ENCODE measurements at places on chromosomes 2 and 18.
A peak's percentile ranks its signal among the peaks of the same experiment; 100 is the strongest.

DNA sequence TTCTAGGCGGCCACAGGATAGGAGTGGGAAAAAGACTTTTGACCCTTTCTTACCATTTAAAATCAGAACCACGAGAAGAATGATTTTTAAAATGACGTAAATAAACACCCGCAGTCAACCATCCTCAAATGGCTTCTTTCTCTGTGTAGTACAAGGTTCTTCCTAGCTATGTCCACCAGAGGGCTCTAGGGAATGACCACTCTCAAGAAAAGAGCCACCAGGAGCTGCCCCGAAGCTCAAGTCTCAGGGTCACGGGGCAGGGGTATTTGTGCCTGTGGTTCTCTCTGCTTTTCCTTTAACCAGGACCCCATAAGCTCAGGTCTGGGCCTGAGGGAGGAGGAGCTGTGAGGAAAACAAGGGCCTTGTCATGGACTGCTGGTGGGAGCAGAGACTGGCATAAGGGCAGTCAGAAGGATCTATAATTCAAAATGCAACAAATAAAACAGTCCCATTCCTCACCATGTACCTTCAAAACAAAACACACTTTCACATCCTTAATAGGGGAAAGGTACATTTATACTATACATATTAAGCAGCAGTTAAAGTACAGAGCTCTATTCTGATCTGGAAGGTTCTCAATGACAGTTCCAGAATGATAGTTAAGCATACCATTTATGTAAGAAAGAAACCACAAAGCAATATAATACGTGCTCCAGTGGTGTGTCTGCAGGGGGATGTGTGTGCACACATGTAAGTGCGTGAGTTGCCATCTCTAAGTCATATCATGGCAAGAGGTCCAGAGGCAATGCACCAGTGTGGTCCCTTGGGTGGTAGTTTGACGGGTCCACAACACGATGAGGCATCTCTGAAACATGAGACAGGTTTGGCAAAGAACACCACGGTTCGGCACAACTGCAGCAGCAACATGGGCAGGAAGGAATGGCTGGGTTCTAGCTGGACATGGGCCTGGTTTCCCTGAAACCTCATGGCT, 18.6 kb downstream of the LYPD1 start:
- no peak for DNase-seq

DNA sequence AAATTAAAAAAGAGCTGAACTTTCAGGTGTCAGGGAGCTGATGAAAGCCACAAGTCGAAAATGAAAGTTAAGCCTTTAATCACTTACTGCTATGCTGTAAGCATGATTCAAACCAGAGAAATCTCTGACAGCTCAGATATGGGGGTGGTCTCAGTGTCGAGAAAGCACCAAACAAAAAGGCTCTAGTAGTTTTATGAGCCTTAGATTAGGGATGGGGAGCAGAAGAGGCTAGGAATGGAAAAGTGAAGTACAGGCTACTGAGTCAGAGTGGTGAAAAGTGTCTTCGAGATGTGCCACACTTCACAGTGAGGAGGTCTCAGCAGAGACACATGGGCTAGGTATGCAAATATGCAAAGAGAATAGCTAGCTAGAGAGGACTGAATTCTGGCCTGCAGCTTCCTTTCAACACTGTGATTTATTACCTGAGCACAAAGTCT, 482.2 kb downstream of the SPAG16 start:
- no peak for DNase-seq

- DNase-seq, result no peak
Measured at GRCh38 chr2:207284556-207285472, 119.1 kb upstream of the KLF7 start.

- DNase-seq, result peak; percentile 44
Measured at GRCh38 chr2:201254081-201254730, 6.1 kb upstream of the CASP8 start.

GRCh38 chr2:180279581-180279980, 272.5 kb upstream of the CWC22 start:
- DNase-seq, result no peak

Data from CD4-positive, alpha-beta T cell treated with Interleukin-21 for 1 hour (primary cell).